ENCODE measurements at places on chromosomes 12 and 14. TPM values are rescaled to one million over a fixed set of nuclear protein-coding genes. Genes with fewer than 3 reads are reported as not detected.
A peak's percentile ranks its signal among the peaks of the same experiment; 100 is the strongest.

GRCh38 chr14:90452366-90452765 is 55.5 kb downstream of the CALM1 start:
- no peak for DNase-seq
- H3K4me1 ChIP-seq, result peaks cover 36% of the 10 kb centered on the region
- no peaks in the 10 kb centered on the region for H3K36me3 ChIP-seq
- no peaks in the 10 kb centered on the region for H3K27me3 ChIP-seq
- no peak overlapping the region for H3K27ac ChIP-seq

- no peak overlapping the region for H3K27ac ChIP-seq
- H3K4me1 ChIP-seq, result no peaks in the 10 kb centered on the region
- H3K27me3 ChIP-seq, result no peaks in the 10 kb centered on the region
- DNase-seq, result no peak
- peaks cover 51% of the 10 kb centered on the region for H3K36me3 ChIP-seq
- no peak overlapping the region for H3K4me3 ChIP-seq
Measured at GRCh38 chr14:44941591-44941990, 20.2 kb downstream of the KLHL28 start.

Gene CCDC38
- 0.17 TPM for total RNA-seq

DNA sequence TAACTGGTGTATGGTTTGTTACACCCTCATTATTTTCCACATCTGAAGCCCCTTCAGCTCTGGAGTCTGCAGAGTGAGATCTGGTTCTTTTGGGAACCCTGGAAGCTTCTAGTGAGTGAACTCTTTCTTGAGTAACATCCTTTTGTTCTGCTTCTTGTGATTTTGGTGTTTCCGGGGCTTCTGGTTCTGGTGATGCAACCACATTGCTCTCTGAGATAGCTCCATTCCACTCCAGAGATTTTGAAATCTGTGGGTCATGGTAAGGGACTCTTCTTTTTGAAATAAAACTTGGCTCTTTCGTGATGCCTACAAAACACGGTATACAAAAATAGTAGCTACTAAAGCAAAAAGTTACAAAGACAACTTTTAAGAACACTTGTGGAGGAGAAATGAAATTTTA is 5.4 kb downstream of the MDM1 start:
- no peaks in the 10 kb centered on the region for H3K27me3 ChIP-seq
- H3K27ac ChIP-seq, result no peak overlapping the region
- peak; percentile 26 for DNase-seq
- H3K4me1 ChIP-seq, result peaks cover 8% of the 10 kb centered on the region

GRCh38 chr12:123900871-123901376 is 71.7 kb downstream of the CCDC92 start:
- H3K27ac ChIP-seq, result no peak overlapping the region
- H3K36me3 ChIP-seq, result no peaks in the 10 kb centered on the region
- no peak for DNase-seq
- H3K27me3 ChIP-seq, result no peaks in the 10 kb centered on the region
- no peak overlapping the region for H3K4me3 ChIP-seq

Gene MDGA2
- not detected for total RNA-seq

GRCh38 chr12:108310489-108310888 is 28.6 kb downstream of the CMKLR1 start:
- no peak overlapping the region for H3K4me3 ChIP-seq
- no peaks in the 10 kb centered on the region for H3K36me3 ChIP-seq
- no peaks in the 10 kb centered on the region for H3K27me3 ChIP-seq
- DNase-seq, result no peak

DNA sequence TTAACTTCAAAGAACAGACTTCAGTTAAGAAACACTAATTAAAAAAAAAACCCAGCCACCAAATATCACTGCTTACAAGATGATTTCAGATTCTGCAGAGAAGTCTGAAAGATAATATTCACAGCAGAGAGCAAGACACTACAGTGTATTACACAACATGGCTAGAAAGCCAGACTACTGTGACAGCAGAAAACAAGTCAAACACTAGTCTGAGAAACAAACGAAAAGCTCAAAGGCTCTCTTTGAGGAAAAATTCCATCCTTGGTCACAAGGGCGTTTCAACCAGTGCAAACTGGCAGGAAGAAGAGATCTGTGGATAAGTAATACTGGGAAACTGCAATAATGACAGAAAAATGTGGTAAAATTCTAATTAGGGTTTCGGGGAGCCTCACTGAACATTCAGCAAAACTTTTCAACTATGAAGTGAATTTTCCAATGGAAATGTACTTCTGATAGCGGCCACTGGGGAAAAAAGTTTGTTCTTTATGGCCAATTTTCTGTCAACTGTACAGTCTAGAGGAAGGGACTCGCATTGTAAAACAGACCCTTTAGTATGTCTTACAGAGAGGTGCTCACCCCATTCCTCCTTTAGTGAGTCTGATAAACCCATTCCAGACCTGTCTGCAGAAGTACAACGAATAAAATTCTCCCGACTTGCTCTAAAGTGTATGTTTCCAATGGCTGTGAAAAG is 50.4 kb downstream of the ACADS start:
- H3K4me1 ChIP-seq, result no peaks in the 10 kb centered on the region
- H3K4me3 ChIP-seq, result no peak overlapping the region
- no peak overlapping the region for H3K27ac ChIP-seq
- no peaks in the 10 kb centered on the region for H3K27me3 ChIP-seq
- peaks cover 4% of the 10 kb centered on the region for H3K36me3 ChIP-seq

Gene STK38L
- 80.4 TPM for total RNA-seq

Gene IL31
- total RNA-seq, result not detected

GRCh38 chr12:89859508-89860220 is 151.0 kb upstream of the ATP2B1 start:
- H3K36me3 ChIP-seq, result no peaks in the 10 kb centered on the region
- no peak overlapping the region for H3K27ac ChIP-seq
- H3K4me3 ChIP-seq, result no peak overlapping the region
- H3K4me1 ChIP-seq, result no peaks in the 10 kb centered on the region
- H3K27me3 ChIP-seq, result no peaks in the 10 kb centered on the region

- no peak overlapping the region for H3K4me3 ChIP-seq
- no peaks in the 10 kb centered on the region for H3K27me3 ChIP-seq
- no peak for DNase-seq
Measured at GRCh38 chr14:71852181-71852580, 80.0 kb upstream of the RGS6 start.

GRCh38 chr14:102408724-102409123 is 46.0 kb downstream of the TECPR2 start:
- no peaks in the 10 kb centered on the region for H3K27me3 ChIP-seq
- no peaks in the 10 kb centered on the region for H3K36me3 ChIP-seq
- H3K27ac ChIP-seq, result peak overlapping the region; percentile 92
- H3K4me1 ChIP-seq, result peaks cover 35% of the 10 kb centered on the region
- no peak overlapping the region for H3K4me3 ChIP-seq

Gene DCAF11
- 56.0 TPM for total RNA-seq

DNA sequence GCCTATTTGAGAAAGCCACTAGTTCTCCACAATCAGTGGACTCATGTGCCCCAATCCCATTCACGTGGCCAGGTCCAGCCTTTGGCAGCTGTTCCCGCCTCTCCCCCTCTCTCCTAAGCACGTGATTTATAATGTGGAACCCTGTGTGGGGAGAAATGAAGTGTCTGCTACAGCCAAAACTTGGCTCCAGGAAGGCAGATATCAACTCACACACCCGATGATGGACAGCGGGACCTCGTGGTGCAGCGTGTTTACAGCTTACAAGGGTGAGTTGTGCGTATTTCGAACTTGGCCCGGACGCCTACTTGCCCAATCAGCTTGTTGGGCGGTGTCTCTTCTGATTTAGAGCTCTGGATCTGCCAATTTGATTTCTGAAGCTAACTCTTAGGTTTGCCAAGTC is 38.1 kb upstream of the FAM181A start:
- H3K27ac ChIP-seq, result no peak overlapping the region
- no peaks in the 10 kb centered on the region for H3K27me3 ChIP-seq
- no peak overlapping the region for H3K4me3 ChIP-seq
- H3K36me3 ChIP-seq, result no peaks in the 10 kb centered on the region
- no peak for DNase-seq
- H3K4me1 ChIP-seq, result peaks cover 12% of the 10 kb centered on the region

DNA sequence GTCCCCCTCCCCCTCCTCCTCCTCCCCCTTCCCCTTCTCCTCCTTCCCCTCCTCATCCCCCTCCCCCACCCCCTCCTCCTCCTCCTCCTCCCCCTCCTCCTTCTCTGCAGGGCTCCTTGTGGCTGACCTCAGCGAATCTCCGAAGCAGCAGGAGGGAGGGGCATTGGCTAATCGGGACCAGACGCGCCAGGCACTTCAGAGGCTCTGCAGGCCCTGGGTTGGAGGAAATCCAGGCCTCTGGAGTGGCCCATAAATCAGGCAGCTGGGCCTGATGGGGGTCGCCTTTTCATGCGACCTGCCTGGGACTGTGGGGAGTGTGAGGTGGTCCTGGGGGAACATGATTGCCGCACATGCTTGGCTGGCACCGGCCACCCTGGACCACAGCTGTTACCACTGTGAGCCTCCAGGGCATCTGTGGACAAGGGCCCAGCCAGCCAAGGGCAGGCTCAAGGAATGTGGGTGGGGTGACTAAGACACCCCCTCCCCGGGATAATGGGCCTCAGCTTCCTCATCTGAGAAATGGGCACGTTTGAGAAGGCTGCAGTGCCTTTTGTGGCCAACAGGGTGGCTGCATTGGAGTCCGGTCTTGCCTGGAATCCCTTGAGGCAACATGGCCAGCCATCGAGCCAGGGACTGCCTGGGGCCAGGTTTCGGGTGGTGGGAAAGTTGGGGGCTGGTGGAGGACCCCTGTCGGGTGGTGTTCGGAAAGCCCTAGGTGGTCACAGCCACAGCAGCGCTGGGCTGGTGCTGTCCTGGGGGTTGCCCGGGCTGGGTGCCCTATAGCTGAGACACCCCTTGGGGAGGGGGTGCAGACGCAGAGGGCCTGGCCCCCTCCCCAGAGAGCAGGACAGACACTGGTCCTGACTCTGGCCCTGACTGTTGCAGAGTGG is 12.0 kb downstream of the KIF26A start:
- no peak overlapping the region for H3K27ac ChIP-seq
- H3K27me3 ChIP-seq, result no peaks in the 10 kb centered on the region
- H3K36me3 ChIP-seq, result peaks cover 10% of the 10 kb centered on the region
- H3K4me3 ChIP-seq, result no peak overlapping the region
- DNase-seq, result no peak
- H3K4me1 ChIP-seq, result peaks cover 32% of the 10 kb centered on the region

Gene NR2C1
- 31.5 TPM for total RNA-seq

DNA sequence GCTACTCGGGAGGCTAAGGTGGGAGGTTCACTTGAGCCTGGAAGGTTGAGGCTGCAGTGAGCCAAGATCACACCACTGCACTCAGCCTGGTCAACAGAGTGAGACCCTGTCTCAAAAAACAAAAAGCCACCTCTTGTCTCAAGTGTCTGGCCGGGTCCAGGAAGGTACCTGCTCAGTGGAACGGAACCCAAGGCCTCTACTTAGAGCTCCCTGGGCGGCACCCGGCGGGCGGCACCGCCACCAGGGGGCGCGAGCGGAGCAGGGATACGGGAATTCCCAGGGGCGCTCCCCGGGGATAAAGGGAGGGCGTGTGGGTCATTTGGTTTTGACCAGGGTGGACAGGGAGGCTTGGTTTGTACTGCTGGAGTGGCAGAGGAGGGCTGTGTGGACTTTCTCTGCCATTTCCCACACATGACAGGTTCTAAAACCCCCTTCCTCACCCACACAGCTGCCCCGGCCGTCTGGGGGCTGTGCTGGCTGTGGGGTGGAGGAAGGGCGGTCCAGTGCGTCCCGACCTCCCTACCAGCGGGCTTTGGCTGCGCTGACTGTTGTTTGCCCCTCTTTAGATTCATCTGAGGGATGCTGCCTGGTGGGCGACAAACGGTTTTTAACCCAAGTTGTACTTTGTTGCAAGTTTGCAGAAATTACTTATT is 91.4 kb downstream of the SETD3 start:
- H3K27ac ChIP-seq, result no peak overlapping the region
- peaks cover 7% of the 10 kb centered on the region for H3K4me1 ChIP-seq
- no peaks in the 10 kb centered on the region for H3K36me3 ChIP-seq
- no peak overlapping the region for H3K4me3 ChIP-seq
- no peaks in the 10 kb centered on the region for H3K27me3 ChIP-seq

DNA sequence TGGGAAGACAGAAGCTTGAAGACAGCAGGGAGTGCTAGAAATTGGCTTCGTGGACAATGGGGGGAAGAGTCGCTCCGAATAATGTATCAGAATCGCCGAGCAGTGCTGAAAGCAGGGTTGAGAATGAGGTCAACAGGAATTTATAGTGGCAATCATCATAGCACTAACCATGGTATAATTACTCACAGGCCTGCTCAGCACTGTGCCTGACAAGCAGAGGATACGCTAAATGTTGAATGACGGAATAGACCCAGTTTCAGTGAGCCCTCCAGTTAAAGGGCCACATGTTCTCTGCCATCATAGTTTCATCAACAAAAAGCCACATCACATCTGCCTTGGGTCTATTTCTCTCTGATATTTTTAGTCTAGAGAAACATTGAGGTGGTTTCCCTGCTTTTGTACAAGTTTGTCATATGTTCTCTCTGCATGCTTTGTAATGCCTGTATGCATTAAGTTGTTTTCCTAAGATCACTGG is 130.3 kb upstream of the EGLN3 start:
- H3K36me3 ChIP-seq, result no peaks in the 10 kb centered on the region
- H3K4me3 ChIP-seq, result no peak overlapping the region
- no peak for DNase-seq
- no peak overlapping the region for H3K27ac ChIP-seq

DNA sequence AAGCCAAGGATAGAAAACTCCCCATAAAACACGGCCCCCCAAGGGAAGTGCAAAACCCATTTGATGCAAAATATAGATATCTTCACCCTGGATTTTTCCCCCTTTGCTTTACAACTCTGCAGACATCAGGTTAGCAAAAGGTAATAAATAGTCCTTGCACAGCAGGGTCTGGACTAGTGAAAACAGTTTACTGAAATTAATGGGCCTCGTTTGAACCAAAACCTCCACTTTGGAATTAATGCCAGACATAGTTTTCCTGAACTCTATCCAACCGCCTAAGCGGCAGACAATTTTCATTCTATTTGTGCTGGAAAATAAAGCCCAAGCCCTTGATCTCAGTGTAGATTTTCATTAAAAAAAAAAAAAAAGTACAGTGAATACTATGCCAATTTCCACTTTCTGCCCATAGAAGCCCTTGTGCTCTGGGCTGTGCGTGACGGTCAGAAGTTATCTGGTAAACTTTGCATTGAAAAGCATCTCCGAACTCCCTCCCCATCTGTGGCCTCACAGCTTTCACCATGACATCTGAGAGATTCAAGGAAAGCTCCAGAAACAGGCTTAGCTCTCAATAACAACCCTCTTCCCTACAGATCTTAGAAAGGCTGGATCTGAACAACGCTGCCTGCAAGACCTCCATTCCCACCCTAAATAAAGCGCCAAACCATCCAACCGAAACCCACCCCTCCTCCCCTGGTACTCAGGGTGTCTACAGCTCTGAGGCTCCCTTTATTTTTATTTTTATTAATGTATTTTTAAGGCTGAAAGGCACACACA is 11.0 kb upstream of the IRF2BPL start:
- no peaks in the 10 kb centered on the region for H3K36me3 ChIP-seq
- H3K4me3 ChIP-seq, result peak overlapping the region; percentile 46
- H3K27me3 ChIP-seq, result no peaks in the 10 kb centered on the region
- H3K27ac ChIP-seq, result peak overlapping the region; percentile 99
- H3K4me1 ChIP-seq, result peaks cover 81% of the 10 kb centered on the region
- no peak for DNase-seq

- no peak overlapping the region for H3K4me3 ChIP-seq
- H3K27ac ChIP-seq, result no peak overlapping the region
Measured at GRCh38 chr12:76768576-76768975, 4.7 kb downstream of the ZDHHC17 start.

Data from esophagus muscularis mucosa (tissue), 4 donors.